ENCODE measurements at places on chromosomes 4 and X.
A peak's percentile ranks its signal among the peaks of the same experiment; 100 is the strongest.

DNA sequence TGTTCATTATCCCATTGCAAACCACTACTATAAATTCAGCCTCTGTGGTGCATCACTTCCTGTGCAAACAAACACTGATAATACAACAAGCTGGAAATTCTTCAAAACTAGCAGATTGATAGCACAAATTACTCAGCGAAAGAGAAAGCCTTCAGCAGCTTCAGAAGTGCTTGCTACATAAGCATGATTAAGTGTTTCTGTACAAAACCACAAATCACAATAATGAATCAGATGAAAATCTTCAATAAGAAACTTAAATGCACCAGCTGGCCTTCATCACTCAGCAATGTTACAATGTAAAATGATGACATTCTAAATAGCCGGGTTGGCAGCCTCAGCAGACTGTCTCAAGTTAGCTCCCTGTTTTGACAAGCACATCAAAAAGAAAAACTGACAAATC is 262.2 kb downstream of the SPOCK3 start:
- DNase-seq, result no peak

DNA sequence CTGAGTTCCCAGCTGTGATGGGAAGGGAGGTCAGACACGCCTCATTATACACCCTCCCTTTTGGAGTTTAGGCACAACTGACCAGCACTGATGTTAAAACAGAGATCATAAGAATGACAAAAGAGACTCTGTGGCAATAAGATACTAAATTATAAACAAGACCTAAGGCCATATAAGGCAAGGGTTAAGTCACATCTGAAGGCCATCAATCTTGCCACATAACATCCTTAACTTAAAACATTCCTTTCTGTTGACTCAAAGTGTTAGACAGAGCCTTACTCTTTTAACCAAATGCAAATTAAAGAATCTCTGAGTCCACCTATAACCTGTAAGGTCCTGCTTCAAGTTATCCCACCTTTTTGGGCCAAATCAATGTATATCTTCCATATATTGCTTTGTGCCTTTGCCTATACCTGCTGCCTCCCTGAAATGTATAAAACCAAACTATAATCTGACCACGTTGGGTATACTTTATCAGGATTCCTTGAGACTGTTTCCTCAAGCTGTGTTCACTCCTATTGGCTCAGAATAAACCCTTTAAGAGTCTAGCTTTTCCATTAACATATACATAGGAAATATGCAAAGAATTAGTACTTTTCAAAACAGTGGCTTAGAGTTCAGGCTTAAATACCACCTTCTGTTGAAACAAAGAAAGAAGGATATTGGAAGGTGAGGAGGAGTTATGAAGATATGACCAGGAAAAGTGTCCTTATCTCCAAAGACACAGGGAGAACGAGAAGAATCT is 214.4 kb upstream of the PPP1R2C start:
- DNase-seq, result no peak

DNA sequence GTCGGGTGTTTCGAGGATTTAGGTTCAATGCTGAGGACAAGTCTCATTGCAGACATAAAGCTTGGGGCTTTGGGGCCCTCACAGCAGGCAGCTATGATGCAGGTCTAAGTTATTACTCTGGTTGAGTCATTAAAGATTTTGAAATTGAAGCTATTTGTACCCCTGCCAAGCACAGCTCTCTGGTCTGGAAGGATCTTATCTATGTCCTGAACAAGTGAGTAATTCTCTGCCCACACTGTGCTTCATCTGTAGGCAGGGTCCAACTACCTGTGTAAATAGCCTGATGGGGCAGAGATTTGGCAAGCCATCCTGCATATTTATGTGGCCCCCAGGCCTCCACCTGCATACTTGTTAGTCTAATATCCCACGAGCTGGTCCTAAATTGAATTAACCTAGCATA is 41.4 kb upstream of the MAGEA4 start:
- no peak for DNase-seq

GRCh38 chr4:185774131-185774653 is 37.8 kb downstream of the SORBS2 start:
- DNase-seq, result no peak

- no peak for DNase-seq
Measured at GRCh38 chr4:116881077-116881476, 204.3 kb downstream of the TRAM1L1 start.

- no peak for DNase-seq
Measured at GRCh38 chr4:144578681-144579080, 67.3 kb upstream of the HHIP start.

DNA sequence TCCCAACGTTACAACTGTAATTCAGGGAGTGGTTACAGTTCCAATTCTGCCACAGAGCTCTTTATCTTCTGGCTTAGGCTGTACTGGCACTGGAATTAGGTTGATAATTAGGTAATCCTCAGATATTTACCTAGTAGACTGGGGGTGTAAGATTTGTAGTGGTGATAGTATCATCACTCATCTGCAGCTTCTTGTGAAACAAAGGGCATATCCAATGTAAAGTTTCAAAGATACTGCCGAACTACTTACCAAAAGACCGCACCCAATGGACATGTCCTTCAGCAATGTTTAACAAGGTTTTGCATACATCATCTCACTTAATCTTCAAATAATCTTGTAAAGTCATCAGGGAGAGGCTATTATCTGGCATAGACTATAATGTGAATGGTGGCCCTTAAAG is 20.8 kb downstream of the ADGRG4 start:
- DNase-seq, result no peak

- no peak for DNase-seq
Measured at GRCh38 chr4:177478496-177478895, 36.3 kb upstream of the AGA start.

DNA sequence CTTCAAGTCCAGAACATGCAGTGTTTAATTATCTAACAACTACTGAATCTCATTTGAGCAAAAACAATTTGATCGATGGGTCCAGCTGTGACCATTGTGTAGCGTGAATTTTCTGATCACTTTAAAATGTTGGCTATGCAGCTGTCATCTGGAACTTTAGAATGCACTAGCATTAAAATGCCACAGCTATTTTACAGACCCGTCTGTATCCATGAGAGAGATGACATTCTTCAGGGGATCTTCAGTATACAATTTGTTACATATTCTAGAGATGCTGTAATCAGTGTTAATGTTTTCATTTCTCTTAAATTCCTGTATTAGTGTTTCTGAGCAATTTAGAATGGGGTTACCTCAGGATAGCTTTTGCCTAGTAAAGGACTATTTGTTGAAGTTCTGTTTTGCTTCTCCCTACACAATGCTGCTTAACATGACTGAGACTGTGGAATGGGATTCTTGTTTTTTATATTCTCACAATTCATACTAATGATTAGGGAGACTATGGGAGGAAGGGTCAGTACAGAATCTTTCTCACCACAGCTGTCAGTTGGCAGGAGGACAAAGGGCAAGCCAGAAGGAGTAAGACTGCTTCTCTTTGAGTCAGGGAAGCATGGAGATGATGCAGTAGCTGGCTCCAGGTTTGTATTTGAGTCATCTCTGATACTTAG is 13.2 kb upstream of the CTSO start:
- no peak for DNase-seq

DNA sequence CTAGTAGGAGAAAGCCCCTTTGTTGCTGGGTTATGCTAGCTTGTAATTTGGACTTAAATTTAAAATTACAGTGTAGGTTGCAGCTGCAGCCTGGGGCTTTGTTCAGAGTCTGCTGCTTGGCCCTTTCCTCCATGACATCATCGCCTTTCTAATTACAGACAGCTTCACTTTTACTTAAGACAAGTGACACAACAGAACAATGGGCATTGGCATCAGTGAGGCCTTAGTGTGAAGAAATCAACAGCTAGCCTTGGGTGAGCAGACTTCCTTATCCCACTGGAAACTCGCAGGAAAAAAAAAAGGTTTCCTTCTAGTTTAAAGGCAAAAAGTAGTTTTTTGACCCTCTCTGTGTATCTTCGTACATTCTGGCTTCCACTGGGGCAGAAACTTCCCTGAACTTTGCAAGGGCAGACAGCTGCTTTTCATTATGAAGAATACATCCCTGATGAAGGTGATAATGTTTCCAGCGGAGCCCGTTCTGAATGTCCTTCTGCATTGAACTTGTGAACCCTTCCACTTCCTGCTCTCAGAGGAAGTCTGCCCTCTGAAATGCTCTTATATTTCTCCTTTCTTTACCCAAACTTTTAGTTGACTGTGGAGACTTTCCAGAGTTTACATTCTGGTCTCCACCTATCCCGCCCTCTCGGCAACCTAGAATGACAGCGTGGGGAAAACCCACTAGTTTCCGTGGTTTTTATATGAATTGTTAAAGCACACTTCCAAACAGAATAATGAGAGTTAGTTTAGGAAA is 123.2 kb upstream of the FAM9C start:
- DNase-seq, result no peak

- DNase-seq, result no peak
Measured at GRCh38 chr4:52111995-52112394, 60.9 kb downstream of the SPATA18 start.

DNA sequence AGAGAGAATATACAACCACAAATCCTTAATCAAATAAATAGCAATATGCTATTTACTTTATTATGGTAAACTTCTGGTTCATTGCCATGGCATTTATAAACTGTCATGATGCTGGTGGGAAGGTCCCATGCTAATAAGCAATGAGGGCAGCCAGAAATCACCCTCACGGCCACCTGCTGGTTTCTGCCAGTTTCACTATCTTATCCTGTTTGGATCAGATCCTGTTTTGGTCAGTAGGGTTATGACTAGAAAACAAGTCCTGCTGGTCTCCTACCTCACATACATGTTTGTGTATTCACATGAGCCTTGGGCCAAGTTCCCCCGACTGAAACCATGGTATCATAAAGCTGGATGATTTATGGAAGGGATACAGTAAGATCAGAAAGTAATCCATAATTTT is 28.1 kb downstream of the XAGE5 start:
- DNase-seq, result no peak

GRCh38 chr4:177455561-177455970 is 13.3 kb upstream of the AGA start:
- DNase-seq, result no peak

DNA sequence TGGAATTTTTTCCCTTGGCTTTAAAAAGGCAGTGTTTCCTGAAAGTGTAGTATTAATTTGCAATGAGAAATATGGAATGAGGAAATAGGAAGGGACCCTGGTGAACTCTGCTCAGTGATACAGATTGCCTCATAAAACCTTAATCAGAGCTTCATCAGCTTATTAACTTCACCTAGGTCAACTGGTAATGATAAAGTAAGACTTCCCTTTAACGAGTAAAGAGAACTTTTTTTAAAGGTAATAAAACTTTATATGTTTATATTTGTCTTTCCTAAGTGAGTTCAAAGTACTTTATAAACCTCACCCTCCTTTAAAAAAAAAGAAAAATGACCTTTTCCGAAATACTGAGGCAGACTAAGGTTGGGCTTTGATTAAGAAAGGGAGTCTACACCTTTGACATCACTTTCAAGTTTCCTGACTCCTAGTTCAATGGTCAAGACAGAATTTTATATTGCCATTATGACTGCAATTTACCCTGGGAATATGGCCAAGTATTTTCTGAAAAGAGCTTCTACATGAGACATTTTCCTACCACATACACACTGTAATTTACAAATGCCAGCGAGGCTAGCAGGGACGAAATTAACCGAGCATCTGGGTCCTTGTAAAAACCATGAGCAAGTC is 706.3 kb upstream of the TENM3 start:
- DNase-seq, result no peak

DNA sequence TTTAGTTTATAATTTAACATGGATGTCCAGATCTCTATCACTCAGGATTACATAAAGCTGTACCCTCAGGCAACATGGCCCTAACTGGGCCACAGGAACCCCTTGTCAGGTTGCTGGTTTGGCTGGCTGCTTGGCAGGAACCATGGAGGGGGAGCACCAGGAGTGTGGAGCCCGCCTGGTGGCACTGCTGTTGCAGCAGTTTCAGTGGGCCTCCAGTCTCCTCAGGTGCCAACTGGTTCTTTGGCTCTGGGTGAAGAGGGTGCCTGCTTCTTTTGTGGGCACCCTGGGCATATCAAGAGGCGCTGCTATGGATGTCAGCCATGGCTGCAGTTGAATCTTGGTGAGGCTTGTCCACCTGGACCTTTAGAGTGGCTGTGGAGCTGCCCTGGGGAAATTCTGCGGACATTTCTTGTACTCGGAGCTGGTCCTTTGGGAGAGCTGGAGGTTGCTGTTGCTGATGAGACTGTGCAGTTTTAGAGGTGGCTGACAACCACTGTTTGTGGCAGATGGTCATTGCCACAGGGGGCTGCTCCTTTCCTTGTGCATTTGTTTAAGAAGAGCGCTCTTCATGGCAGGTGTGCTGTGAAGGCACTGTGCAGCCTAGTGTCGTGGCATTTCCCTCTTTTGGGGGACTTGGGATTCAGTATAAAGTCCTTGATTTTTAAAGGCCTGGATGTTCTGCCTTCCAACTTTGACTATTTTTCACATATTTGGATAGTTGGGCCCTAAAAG is 10.3 kb upstream of the SMIM14 start:
- no peak for DNase-seq

DNA sequence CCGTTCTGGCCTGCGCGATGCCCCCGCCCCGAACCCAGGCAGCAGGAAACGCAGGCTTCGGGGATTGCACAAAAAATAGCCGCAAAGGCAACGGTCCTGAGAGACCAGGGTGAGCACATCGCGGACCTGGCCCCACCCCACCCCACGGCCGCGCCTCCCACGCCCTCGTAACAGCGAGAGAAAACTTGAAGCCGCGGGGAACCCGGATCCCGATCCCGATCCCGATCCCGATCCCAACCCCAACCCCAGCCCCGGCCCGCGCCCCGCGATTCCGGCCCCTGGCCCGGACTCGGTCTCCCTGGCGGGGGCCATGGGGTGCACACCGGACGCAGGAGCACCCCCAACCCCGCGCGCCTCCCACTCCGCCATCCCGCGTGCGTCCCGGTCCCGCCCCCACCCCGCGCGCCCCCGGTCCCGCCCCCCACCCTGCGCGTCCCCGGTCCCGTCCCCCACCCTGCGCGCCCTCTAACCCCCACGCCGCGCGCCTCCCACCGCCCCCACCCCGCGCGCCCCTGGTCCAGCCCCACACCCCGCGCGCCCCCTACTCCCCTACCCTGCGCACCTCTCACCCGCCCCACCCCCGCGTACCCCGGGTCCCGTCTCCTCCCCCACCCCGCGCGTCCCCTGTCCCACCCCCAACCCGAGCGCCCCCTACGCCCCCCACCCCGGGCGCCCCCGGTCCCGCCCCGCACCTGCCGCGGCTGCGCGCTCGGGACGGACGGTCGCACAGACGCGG is 29.0 kb downstream of the NOP14 start:
- peak; percentile 59 for DNase-seq

- no peak for DNase-seq
Measured at GRCh38 chr4:150782921-150783320, 201.0 kb downstream of the MAB21L2 start.

GRCh38 chrX:24563291-24564010 is 83.7 kb downstream of the PCYT1B start:
- DNase-seq, result no peak

DNA sequence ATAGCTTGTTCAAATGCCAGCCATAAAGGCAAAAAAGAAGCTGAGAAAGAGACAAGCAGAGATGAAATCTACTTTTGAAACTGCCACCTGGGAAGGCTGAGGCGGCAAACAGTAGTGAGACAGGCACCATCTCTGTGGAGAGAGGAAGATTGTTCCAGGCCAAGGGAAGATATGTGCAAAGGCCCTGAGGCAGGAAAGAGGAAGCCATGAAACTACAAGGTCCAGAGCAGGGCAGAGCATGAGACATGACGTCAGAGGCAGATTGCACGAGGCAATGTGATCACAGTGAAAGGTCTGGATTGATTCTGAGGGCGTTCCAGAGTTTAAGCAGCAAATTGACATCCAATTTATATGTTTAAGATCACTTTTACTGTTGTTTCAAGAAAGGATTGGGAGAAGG is 226.1 kb downstream of the QDPR start:
- DNase-seq, result no peak

GRCh38 chr4:78634011-78634664 is 82.6 kb downstream of the ANXA3 start:
- DNase-seq, result no peak

GRCh38 chr4:78346222-78346621 is 205.3 kb upstream of the ANXA3 start:
- DNase-seq, result no peak
